Mesendoderm (in vitro differentiated cells): ENCODE measurements at places on chromosomes 1 and 21.
A peak's percentile ranks its signal among the peaks of the same experiment; 100 is the strongest.

GRCh38 chr1:10643607-10644306 is 152.7 kb downstream of the CASZ1 start:
- H3K4me3 ChIP-seq = no peak overlapping the region
- H3K27ac ChIP-seq = no peak overlapping the region
- H3K36me3 ChIP-seq = no peaks in the 10 kb centered on the region

DNA sequence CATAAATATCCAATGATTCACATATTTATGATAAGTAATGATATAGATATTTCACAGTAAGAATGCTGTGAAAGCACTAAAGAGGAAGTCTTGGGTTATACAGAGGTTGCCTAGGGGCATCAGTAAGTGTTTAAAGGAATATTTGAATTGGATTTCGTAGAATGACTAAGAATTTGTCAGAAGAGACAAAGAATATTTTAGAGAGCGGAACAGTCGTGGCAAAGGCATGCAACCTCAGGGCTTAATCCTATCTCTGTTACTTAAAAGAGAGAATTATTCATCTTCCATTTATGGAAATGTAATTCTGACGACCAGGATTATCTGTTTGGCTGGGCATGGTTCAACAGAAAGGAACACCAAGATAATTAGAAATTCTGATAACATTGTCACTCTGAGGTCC is 171.9 kb upstream of the NR5A2 start:
- peaks cover 3% of the 10 kb centered on the region for H3K4me1 ChIP-seq
- H3K4me3 ChIP-seq = no peak overlapping the region
- peak; percentile 19 for DNase-seq
- no peak overlapping the region for H3K27ac ChIP-seq
- no peaks in the 10 kb centered on the region for H3K36me3 ChIP-seq
- H3K27me3 ChIP-seq = no peaks in the 10 kb centered on the region

- no peaks in the 10 kb centered on the region for H3K4me1 ChIP-seq
- H3K27me3 ChIP-seq = no peaks in the 10 kb centered on the region
- no peak for DNase-seq
- no peaks in the 10 kb centered on the region for H3K36me3 ChIP-seq
Measured at GRCh38 chr1:235532360-235532759, 28.1 kb upstream of the B3GALNT2 start.

- H3K36me3 ChIP-seq = no peaks in the 10 kb centered on the region
- no peaks in the 10 kb centered on the region for H3K4me1 ChIP-seq
- no peaks in the 10 kb centered on the region for H3K27me3 ChIP-seq
- no peak for DNase-seq
- H3K27ac ChIP-seq = no peak overlapping the region
Measured at GRCh38 chr1:44114098-44114497, 4.5 kb upstream of the KLF17 start.

DNA sequence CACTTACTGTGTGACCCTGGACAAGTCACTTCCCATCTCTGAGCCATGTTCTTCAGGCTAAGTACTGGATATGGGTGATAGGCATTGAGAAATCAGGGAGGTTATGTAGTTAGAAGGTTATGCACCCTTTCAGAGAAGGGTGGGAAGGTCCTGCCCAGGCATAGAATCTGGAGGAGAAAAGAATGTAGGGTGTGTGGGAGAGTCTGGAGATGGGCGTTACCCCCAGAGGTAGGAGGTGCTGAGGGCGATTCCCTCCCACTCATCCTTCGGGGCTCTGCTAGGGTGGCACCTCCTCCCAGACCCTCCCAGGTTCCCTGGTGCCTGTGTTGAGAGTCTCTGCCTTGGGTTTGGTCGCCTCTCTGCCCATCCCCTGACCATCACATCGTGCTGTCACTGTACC is 51.1 kb downstream of the IGSF21 start:
- H3K4me3 ChIP-seq = no peak overlapping the region
- DNase-seq = no peak
- H3K27ac ChIP-seq = no peak overlapping the region

- no peaks in the 10 kb centered on the region for H3K27me3 ChIP-seq
- H3K4me3 ChIP-seq = no peak overlapping the region
- H3K36me3 ChIP-seq = no peaks in the 10 kb centered on the region
- no peak for DNase-seq
- H3K27ac ChIP-seq = no peak overlapping the region
Measured at GRCh38 chr1:232386721-232387510, 243.0 kb downstream of the SIPA1L2 start.

DNA sequence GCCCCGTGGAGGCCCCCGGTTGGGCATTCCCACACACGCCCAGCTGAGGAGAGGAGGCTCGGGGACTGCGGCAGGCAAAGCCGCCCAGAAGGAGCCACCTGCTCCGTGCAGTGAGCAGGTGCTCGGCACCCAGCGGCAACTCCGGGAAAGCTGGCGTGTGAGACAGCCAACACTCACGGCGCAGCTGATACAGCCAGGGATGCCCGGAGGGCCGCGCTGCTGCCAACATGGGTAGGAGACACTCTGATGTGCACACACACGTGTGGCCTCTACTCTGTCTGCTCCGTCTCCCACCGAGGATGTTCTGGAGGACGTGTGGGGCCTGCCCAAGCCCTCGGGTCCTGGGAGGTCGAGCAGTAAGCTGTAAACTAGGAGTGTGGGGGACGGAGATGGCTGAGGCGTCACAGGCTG is 12.9 kb downstream of the MORN1 start:
- DNase-seq = no peak
- H3K27me3 ChIP-seq = no peaks in the 10 kb centered on the region
- no peak overlapping the region for H3K4me3 ChIP-seq
- no peak overlapping the region for H3K27ac ChIP-seq
- H3K36me3 ChIP-seq = no peaks in the 10 kb centered on the region

GRCh38 chr1:91501971-91502671 is 1.5 kb downstream of the CDC7 start:
- no peak overlapping the region for H3K27ac ChIP-seq
- H3K4me3 ChIP-seq = no peak overlapping the region
- peaks cover 4% of the 10 kb centered on the region for H3K4me1 ChIP-seq
- DNase-seq = no peak
- H3K36me3 ChIP-seq = no peaks in the 10 kb centered on the region
- H3K27me3 ChIP-seq = no peaks in the 10 kb centered on the region

- no peak overlapping the region for H3K4me3 ChIP-seq
- H3K27ac ChIP-seq = no peak overlapping the region
- H3K36me3 ChIP-seq = no peaks in the 10 kb centered on the region
- no peak for DNase-seq
- H3K27me3 ChIP-seq = no peaks in the 10 kb centered on the region
Measured at GRCh38 chr1:11350265-11350664, 77.3 kb downstream of the UBIAD1 start.

- H3K36me3 ChIP-seq = peaks cover 21% of the 10 kb centered on the region
- DNase-seq = peak; percentile 18
- H3K4me3 ChIP-seq = no peak overlapping the region
- peaks cover 6% of the 10 kb centered on the region for H3K4me1 ChIP-seq
- H3K27ac ChIP-seq = peak overlapping the region; percentile 76
- no peaks in the 10 kb centered on the region for H3K27me3 ChIP-seq
Measured at GRCh38 chr1:154599658-154600057, 8.3 kb downstream of the ADAR start.

GRCh38 chr1:30798389-30799232 is 41.0 kb upstream of the LAPTM5 start:
- no peaks in the 10 kb centered on the region for H3K27me3 ChIP-seq
- no peak for DNase-seq
- no peak overlapping the region for H3K4me3 ChIP-seq
- no peak overlapping the region for H3K27ac ChIP-seq
- H3K4me1 ChIP-seq = no peaks in the 10 kb centered on the region

- H3K36me3 ChIP-seq = no peaks in the 10 kb centered on the region
- H3K27ac ChIP-seq = no peak overlapping the region
- no peaks in the 10 kb centered on the region for H3K4me1 ChIP-seq
Measured at GRCh38 chr1:233359431-233359830, 31.9 kb downstream of the MAP3K21 start.

GRCh38 chr21:34333121-34333739 is 30.6 kb upstream of the KCNE2 start:
- H3K27me3 ChIP-seq = no peaks in the 10 kb centered on the region
- H3K27ac ChIP-seq = no peak overlapping the region
- H3K36me3 ChIP-seq = no peaks in the 10 kb centered on the region
- H3K4me1 ChIP-seq = no peaks in the 10 kb centered on the region
- no peak overlapping the region for H3K4me3 ChIP-seq

DNA sequence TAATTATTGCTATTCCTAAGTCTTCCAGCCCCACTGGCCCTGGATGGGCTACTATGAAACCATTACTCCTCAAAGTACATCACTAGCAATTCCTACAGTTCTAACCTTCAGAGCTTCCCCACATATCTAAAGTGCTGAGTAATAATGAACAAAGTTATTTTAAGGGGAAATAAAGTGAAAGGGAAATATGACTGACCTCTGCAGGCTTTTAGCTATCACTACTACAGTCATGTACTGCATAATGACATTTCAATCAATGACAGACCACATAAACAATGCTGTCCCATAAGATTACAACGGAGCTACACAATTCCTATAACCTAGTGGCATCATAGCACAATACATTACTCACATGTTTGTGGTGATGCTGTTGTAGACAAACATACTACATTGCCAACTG is 32.5 kb upstream of the ASPM start:
- H3K4me1 ChIP-seq = no peaks in the 10 kb centered on the region
- H3K36me3 ChIP-seq = no peaks in the 10 kb centered on the region
- no peak overlapping the region for H3K27ac ChIP-seq
- H3K27me3 ChIP-seq = no peaks in the 10 kb centered on the region

DNA sequence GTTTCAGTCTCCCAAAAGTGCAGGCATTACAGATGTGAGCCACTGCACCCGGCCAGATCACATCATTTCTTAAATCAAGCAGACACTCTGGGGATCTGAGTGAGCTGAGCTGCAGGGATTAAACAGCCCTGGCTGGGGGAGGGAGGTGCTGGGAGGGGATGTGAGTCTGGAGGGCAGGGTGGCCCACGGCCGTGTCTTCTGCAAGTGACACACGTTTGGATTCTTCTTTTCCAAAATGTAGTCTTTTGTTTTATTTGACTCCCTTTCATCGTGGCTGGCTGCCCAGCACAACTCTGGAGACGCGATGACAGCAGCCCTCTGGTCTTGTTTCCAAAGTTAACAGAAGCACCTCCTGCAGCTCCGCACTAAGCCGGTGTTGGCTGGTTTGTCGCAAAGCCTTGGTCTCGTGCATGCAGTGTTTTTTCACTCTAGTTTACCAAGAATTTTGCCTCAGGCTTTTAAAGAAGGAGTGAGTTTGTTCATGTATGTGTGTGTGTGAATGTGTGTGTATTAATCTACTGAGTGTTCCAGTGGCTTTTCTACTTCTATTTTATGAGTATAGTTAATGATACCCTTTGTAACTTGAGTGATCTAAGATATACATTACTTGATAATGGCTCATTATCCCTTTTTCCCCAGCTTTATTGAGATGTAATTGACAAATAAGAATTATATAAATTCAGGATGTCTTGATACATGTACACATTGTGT is 2.8 kb upstream of the KRTAP10-5 start:
- no peak for DNase-seq
- no peaks in the 10 kb centered on the region for H3K27me3 ChIP-seq
- H3K36me3 ChIP-seq = no peaks in the 10 kb centered on the region
- H3K27ac ChIP-seq = no peak overlapping the region
- H3K4me3 ChIP-seq = no peak overlapping the region
- H3K4me1 ChIP-seq = no peaks in the 10 kb centered on the region

DNA sequence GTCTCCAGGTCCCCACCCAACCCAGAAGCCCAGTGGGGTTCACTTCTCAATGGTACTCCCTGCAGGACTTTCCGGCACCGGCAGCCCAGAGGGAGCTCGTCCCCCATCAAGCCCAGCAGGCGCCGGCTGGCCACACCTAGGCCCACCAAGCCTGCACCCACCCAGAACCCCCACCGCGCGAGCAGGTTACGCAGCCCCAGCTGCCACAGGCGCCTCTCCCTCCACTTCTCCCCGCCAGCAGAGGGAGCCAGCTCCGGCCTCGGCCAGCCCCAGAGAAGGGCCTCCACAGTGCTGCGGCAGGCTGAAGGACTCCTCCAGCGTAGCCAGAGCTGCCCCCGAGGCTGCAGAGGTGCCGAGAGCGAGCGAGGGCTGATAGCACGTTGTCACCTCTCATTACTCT is 722.3 kb downstream of the PLA2G4A start:
- H3K4me1 ChIP-seq = no peaks in the 10 kb centered on the region
- peak; percentile 5 for DNase-seq
- H3K27ac ChIP-seq = no peak overlapping the region

- no peaks in the 10 kb centered on the region for H3K36me3 ChIP-seq
- peak; percentile 97 for DNase-seq
- no peak overlapping the region for H3K4me3 ChIP-seq
- peak overlapping the region; percentile 68 for H3K27ac ChIP-seq
Measured at GRCh38 chr1:52674497-52675384, 23.4 kb downstream of the COA7 start.

GRCh38 chr1:76202670-76203069 is 128.1 kb downstream of the ST6GALNAC3 start:
- H3K27ac ChIP-seq = no peak overlapping the region
- no peaks in the 10 kb centered on the region for H3K4me1 ChIP-seq
- no peak overlapping the region for H3K4me3 ChIP-seq
- H3K27me3 ChIP-seq = no peaks in the 10 kb centered on the region
- H3K36me3 ChIP-seq = no peaks in the 10 kb centered on the region

GRCh38 chr1:6762060-6762459 is 23.2 kb upstream of the CAMTA1 start:
- no peaks in the 10 kb centered on the region for H3K27me3 ChIP-seq
- H3K27ac ChIP-seq = no peak overlapping the region
- no peaks in the 10 kb centered on the region for H3K36me3 ChIP-seq
- no peak for DNase-seq
- no peaks in the 10 kb centered on the region for H3K4me1 ChIP-seq
- no peak overlapping the region for H3K4me3 ChIP-seq

DNA sequence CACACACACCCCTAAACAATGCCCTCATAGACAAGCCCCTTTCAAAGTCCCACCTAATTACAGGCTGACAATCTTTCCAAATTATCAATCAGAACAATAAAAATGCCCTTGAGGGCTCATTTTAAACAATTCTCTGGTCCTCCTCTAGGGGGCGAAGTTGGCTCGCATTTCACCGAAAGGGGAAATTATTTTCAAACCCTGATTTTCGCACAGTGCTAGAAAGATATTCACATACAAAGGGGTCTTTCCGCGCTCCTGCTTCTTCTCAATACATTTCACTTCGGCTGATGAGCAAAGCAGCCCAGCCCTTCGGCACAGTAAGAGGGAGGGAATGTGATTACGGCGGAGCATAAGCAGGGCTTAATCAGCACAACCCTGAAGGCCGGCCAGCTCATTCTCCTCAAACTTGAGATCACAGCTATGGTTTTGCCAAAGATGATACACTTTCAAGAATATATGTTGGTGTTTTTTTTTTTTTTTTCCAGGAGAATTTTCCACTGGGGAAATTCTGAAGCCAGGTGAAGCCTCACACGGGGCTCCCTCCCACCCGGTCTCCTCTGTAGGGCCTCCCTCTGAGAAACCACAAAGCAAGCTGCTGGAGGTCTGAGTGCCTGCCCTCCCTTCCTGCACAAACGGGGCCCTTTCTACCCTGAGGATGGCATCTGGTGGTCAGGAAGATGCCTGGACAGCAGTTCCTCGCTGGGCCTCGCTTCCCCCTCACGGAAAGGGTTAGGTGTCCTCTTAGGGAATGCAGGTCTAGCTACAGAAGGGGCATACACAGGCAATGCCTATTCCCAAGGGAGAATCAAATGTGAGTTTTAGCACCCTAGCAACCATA is 66.9 kb downstream of the GNG12 start:
- H3K27me3 ChIP-seq = no peaks in the 10 kb centered on the region
- no peaks in the 10 kb centered on the region for H3K36me3 ChIP-seq
- H3K27ac ChIP-seq = no peak overlapping the region
- H3K4me3 ChIP-seq = no peak overlapping the region
- H3K4me1 ChIP-seq = no peaks in the 10 kb centered on the region
